ENCODE measurements at places on chromosomes 4 and X. TPM values are rescaled to one million over a fixed set of nuclear protein-coding genes. Genes with fewer than 3 reads are reported as not detected.

GUCY1B1 gene
- total RNA-seq = not detected

TNMD gene
- not detected for total RNA-seq

ARMCX1 gene
- not detected for total RNA-seq

RAI2 gene
- total RNA-seq = not detected

BEND4 gene
- 1.7 TPM for total RNA-seq

PRRG3 gene
- total RNA-seq = not detected

NOX1 gene
- total RNA-seq = not detected
